ENCODE measurements at places on chromosomes 3 and 15.

- peaks cover 6% of the 10 kb centered on the region for H3K27me3 ChIP-seq
- H3K4me1 ChIP-seq = no peaks in the 10 kb centered on the region
These were observed 950.7 kb upstream of the CFAP20DC start for GRCh38 chr3:60000311-60001105.

- peak overlapping the region; percentile 97 for H3K27ac ChIP-seq
- H3K36me3 ChIP-seq = no peaks in the 10 kb centered on the region
- DNase-seq = peak; percentile 69
These were observed 29.3 kb upstream of the SH3BP5 start for GRCh38 chr3:15361494-15362214.

DNA sequence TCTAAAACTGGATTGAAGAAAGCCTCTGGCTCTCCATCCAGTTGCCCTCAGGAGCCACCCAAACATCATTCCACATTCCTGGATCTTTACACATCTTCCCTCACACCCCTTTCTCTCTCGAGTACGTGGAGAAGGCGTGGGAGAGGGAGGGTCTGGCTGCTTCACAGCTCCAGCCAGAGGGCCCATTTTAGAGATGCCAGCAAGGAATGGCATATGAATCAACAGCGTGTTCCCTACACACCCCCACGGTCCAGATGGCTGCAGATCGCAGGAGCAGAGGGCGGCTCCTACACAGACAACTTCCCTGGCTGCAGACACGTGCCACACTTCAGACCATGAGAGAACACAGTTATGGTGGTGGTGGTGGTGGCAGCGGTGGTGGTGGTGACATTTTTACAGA, 280.1 kb downstream of the ERC2 start:
- H3K4me3 ChIP-seq = no peak overlapping the region
- H3K4me1 ChIP-seq = no peaks in the 10 kb centered on the region
- no peak for DNase-seq
- H3K27me3 ChIP-seq = peaks cover 10% of the 10 kb centered on the region

- no peaks in the 10 kb centered on the region for H3K4me1 ChIP-seq
- DNase-seq = no peak
- H3K36me3 ChIP-seq = no peaks in the 10 kb centered on the region
- H3K27me3 ChIP-seq = peaks cover 21% of the 10 kb centered on the region
These were observed at the start of gene UNC13C for GRCh38 chr15:53978253-53978906. TSS of gene UNC13C (plus strand) at chr15:53978441. CDS start at chr15:54012904, 34,463 bp downstream.

- peaks cover 7% of the 10 kb centered on the region for H3K36me3 ChIP-seq
- H3K4me1 ChIP-seq = peaks cover 8% of the 10 kb centered on the region
- no peak overlapping the region for H3K27ac ChIP-seq
- H3K4me3 ChIP-seq = peak overlapping the region; percentile 80
These were observed 522 bp upstream of the GXYLT2 start for GRCh38 chr3:72887343-72887704.

DNA sequence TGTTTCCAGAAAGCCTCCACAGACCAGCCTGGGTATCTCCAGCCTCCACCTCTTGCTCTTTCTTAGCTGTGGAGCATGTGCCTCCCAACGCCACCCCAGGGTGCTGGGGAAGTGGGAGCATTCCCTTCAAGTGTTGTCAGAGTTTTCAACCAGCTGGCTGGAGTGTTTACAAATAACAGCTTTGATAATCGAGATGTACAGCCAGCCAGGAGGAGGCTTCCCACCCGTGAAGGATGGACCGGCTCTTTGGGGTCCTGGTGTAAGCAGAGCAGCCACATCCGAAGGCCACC, 8.5 kb upstream of the OXTR start:
- no peak overlapping the region for H3K27ac ChIP-seq
- H3K4me1 ChIP-seq = no peaks in the 10 kb centered on the region
- DNase-seq = no peak
- H3K36me3 ChIP-seq = no peaks in the 10 kb centered on the region

GRCh38 chr15:78178064-78178463, 28.9 kb downstream of the IDH3A start:
- H3K27me3 ChIP-seq = no peaks in the 10 kb centered on the region
- no peak for DNase-seq
- H3K4me3 ChIP-seq = no peak overlapping the region
- H3K27ac ChIP-seq = no peak overlapping the region
- no peaks in the 10 kb centered on the region for H3K36me3 ChIP-seq

GRCh38 chr3:129282727-129283327, 4.2 kb downstream of the HMCES start:
- H3K4me3 ChIP-seq = peak overlapping the region; percentile 87
- DNase-seq = peak; percentile 80
- H3K4me1 ChIP-seq = peaks cover 75% of the 10 kb centered on the region
- peak overlapping the region; percentile 95 for H3K27ac ChIP-seq

GRCh38 chr3:171301002-171301401, 159.2 kb downstream of the TNIK start:
- H3K27me3 ChIP-seq = no peaks in the 10 kb centered on the region
- no peak overlapping the region for H3K4me3 ChIP-seq
- H3K27ac ChIP-seq = no peak overlapping the region
- DNase-seq = no peak

- no peaks in the 10 kb centered on the region for H3K36me3 ChIP-seq
- H3K4me1 ChIP-seq = peaks cover 12% of the 10 kb centered on the region
- DNase-seq = peak; percentile 62
- H3K27me3 ChIP-seq = no peaks in the 10 kb centered on the region
These were observed 21.8 kb downstream of the METTL6 start for GRCh38 chr3:15405448-15406050.

DNA sequence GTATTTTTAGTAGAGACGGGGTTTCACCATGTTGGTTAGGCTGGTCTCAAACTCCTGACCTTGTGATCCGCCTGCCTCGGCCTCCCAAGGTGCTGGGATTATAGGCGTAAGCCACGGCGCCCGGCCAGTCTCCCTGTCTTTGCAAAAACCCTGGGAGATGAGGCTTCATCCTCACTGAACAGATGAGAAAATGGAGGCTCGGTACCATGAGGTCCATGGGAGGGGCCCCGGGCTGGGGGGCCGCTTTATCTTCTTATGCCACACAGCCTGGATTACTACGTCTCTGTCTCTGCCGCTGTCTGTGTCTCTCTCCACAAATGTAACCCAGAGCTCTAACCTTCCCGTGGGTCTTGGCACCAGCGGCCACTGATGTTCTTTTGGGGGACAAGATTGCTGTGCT, 39.1 kb downstream of the ABTB1 start:
- H3K36me3 ChIP-seq = no peaks in the 10 kb centered on the region
- H3K27ac ChIP-seq = no peak overlapping the region
- H3K4me1 ChIP-seq = peaks cover 7% of the 10 kb centered on the region
- no peaks in the 10 kb centered on the region for H3K27me3 ChIP-seq

DNA sequence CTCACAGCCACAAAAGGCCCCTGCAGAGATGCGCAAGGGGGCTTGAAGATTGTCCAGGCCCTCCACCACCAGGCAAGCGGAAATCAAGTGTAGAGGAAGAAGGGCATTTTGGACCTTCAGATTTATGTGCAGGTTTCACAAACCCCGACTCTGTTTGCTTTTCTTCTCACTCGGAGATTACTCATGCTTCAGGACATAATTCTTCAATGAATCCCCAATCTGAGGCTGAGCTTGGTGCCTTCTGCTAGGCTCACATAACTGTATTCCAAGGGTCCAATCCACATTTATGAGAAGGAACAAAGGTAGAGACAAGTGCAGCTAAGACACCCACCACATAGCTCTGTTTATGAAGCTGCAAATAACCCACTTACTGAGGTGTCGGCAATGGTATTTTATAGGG, 50.6 kb upstream of the NMNAT3 start:
- peaks cover 8% of the 10 kb centered on the region for H3K27me3 ChIP-seq
- H3K27ac ChIP-seq = no peak overlapping the region
- no peak overlapping the region for H3K4me3 ChIP-seq
- no peaks in the 10 kb centered on the region for H3K36me3 ChIP-seq
- DNase-seq = no peak

DNA sequence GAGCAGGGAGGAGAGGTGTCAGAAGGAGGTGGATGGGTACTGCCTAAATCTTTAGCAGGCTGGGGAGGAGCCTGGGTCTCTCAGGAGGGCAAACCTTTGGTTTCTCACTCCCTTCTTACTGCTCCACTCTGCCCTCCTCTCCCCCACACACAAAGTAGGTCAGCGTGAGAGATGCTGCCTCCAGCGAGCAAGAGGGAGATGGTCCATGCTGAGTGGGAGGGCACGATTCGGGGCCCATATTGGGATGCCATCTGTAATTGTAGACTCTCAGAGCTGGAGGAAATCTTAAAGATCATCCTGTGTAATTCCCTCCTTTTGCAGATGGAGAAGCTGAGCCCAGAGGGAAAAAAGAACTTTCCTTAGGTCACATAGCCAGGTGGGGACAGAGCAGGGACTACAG, 34.2 kb upstream of the SYN2 start:
- no peaks in the 10 kb centered on the region for H3K4me1 ChIP-seq
- no peaks in the 10 kb centered on the region for H3K36me3 ChIP-seq
- H3K27ac ChIP-seq = no peak overlapping the region
- DNase-seq = no peak
- peaks cover 10% of the 10 kb centered on the region for H3K27me3 ChIP-seq
- H3K4me3 ChIP-seq = no peak overlapping the region

- H3K27ac ChIP-seq = no peak overlapping the region
- H3K27me3 ChIP-seq = no peaks in the 10 kb centered on the region
- H3K4me1 ChIP-seq = no peaks in the 10 kb centered on the region
- H3K4me3 ChIP-seq = no peak overlapping the region
- H3K36me3 ChIP-seq = no peaks in the 10 kb centered on the region
- DNase-seq = no peak
These were observed 355.3 kb upstream of the DCBLD2 start for GRCh38 chr3:99256788-99257187.

GRCh38 chr3:48856469-48856868, 8.8 kb upstream of the PRKAR2A start:
- no peaks in the 10 kb centered on the region for H3K4me1 ChIP-seq
- DNase-seq = no peak
- peaks cover 8% of the 10 kb centered on the region for H3K36me3 ChIP-seq
- no peak overlapping the region for H3K27ac ChIP-seq
- H3K4me3 ChIP-seq = no peak overlapping the region

DNA sequence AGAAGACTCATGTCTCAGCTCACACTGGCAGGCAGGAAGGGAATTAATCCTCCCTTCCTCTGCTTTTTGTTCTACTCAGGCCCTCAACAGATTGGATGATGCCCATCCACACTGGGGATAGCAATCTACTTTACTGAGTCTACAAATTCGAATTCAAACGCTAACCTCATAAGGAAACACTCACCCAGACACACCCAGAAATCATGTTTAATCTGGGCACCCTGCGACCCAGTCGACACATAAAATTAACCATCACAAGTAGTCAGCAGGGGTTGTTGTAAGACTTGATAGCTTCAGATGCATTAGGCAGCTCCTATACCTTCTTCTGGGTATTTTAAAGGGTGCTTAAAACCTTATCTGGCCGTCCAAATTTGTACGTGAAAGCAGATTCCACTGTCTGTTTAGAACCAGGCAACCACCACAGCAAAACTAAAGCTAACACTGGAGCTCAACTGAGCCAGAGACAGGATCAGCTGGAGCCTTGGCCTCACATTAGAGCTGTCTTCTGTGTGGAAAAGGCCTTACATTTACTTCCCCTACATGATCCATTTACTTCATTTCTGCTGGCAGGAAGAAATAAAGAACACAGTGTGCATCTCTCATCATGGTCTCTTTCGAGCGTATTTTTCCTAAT, 407.3 kb upstream of the PPP2R3A start:
- no peak overlapping the region for H3K27ac ChIP-seq
- H3K36me3 ChIP-seq = no peaks in the 10 kb centered on the region
- no peaks in the 10 kb centered on the region for H3K4me1 ChIP-seq
- DNase-seq = no peak
- no peak overlapping the region for H3K4me3 ChIP-seq
- H3K27me3 ChIP-seq = no peaks in the 10 kb centered on the region

- no peaks in the 10 kb centered on the region for H3K36me3 ChIP-seq
- DNase-seq = no peak
- H3K27ac ChIP-seq = no peak overlapping the region
- no peaks in the 10 kb centered on the region for H3K4me1 ChIP-seq
- H3K27me3 ChIP-seq = peaks cover 7% of the 10 kb centered on the region
These were observed 65.1 kb downstream of the B3GNT5 start for GRCh38 chr3:183317886-183318865.

- peaks cover 5% of the 10 kb centered on the region for H3K27me3 ChIP-seq
- DNase-seq = no peak
- H3K4me3 ChIP-seq = no peak overlapping the region
- no peak overlapping the region for H3K27ac ChIP-seq
- H3K36me3 ChIP-seq = no peaks in the 10 kb centered on the region
- H3K4me1 ChIP-seq = no peaks in the 10 kb centered on the region
These were observed 73.1 kb downstream of the RAB11A start for GRCh38 chr15:65942436-65942835.

DNA sequence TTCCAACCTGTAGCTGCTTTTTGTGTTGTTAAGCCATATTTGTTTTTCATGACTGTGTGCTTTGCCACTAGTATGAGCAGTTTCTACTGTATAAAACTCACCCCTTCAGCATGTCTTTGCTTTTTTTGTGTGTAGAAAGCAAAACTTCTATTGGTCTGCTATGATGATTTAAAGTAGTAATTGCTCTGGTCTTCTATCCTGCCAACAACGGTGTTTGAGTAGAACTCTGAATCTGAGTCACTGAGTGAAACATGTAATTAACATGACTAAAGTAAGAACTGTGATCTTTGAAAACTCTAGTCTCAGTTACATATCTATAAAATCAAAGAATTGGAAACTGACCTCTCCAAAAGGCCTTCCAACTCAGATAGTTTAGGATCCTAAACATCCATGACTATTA, 133.6 kb downstream of the TPRG1 start:
- H3K36me3 ChIP-seq = no peaks in the 10 kb centered on the region
- H3K4me1 ChIP-seq = no peaks in the 10 kb centered on the region
- no peak for DNase-seq
- H3K27me3 ChIP-seq = peaks cover 14% of the 10 kb centered on the region
- H3K4me3 ChIP-seq = no peak overlapping the region
- H3K27ac ChIP-seq = no peak overlapping the region

- no peaks in the 10 kb centered on the region for H3K4me1 ChIP-seq
- DNase-seq = no peak
- H3K4me3 ChIP-seq = no peak overlapping the region
- no peaks in the 10 kb centered on the region for H3K27me3 ChIP-seq
These were observed 75.9 kb upstream of the CBLB start for GRCh38 chr3:105944721-105945120.

- no peak overlapping the region for H3K4me3 ChIP-seq
- no peaks in the 10 kb centered on the region for H3K27me3 ChIP-seq
- no peak for DNase-seq
- no peak overlapping the region for H3K27ac ChIP-seq
- H3K4me1 ChIP-seq = no peaks in the 10 kb centered on the region
These were observed 372.6 kb downstream of the VPS13C start for GRCh38 chr15:61687651-61688050.

GRCh38 chr3:4401441-4401840, 65.6 kb downstream of the SUMF1 start:
- DNase-seq = no peak
- H3K27ac ChIP-seq = no peak overlapping the region
- H3K36me3 ChIP-seq = peaks cover 25% of the 10 kb centered on the region
- H3K4me1 ChIP-seq = no peaks in the 10 kb centered on the region
- no peaks in the 10 kb centered on the region for H3K27me3 ChIP-seq

GRCh38 chr3:64871834-64872249, 184.0 kb upstream of the ADAMTS9 start:
- H3K4me1 ChIP-seq = no peaks in the 10 kb centered on the region
- H3K27ac ChIP-seq = no peak overlapping the region
- H3K36me3 ChIP-seq = no peaks in the 10 kb centered on the region

GRCh38 chr3:170322566-170323269, 34.8 kb upstream of the SKIL start:
- no peak overlapping the region for H3K4me3 ChIP-seq
- no peaks in the 10 kb centered on the region for H3K27me3 ChIP-seq
- peaks cover 9% of the 10 kb centered on the region for H3K4me1 ChIP-seq
- H3K27ac ChIP-seq = no peak overlapping the region

- no peaks in the 10 kb centered on the region for H3K4me1 ChIP-seq
- H3K36me3 ChIP-seq = no peaks in the 10 kb centered on the region
- H3K4me3 ChIP-seq = no peak overlapping the region
- no peak overlapping the region for H3K27ac ChIP-seq
- no peak for DNase-seq
These were observed 918.8 kb downstream of the NAALADL2 start for GRCh38 chr3:175777965-175778364.
